ENCODE measurements at places on chromosomes 2 and 18. TPM values are rescaled to one million over a fixed set of nuclear protein-coding genes. Genes with fewer than 3 reads are reported as not detected.
A peak's percentile ranks its signal among the peaks of the same experiment; 100 is the strongest.

DNA sequence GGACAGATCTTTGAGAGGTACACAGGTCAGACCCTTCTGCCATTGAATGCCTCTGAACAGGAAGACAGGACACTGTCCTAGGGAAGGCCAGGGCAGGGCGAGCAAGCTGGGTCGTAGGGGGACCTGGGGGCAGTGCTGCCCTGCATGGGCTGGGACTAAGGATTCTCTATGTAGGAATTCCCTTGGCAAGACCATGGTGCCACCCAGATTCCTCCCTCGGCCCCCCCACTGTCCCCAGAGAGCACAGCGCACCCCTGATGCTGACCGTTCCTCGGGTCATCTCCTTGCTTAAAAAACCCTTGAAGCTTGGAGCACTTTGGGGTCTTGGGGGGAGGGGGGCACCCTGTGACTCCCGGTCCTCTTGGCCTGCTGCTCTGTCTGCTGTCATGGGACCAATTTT, 195.1 kb downstream of the SEPTIN10 start:
- no peak overlapping the region for H3K4me3 ChIP-seq
- no peak overlapping the region for H3K27ac ChIP-seq
- no peaks in the 10 kb centered on the region for H3K36me3 ChIP-seq
- no peak for DNase-seq
- no peaks in the 10 kb centered on the region for H3K4me1 ChIP-seq
- H3K27me3 ChIP-seq = no peaks in the 10 kb centered on the region

DNA sequence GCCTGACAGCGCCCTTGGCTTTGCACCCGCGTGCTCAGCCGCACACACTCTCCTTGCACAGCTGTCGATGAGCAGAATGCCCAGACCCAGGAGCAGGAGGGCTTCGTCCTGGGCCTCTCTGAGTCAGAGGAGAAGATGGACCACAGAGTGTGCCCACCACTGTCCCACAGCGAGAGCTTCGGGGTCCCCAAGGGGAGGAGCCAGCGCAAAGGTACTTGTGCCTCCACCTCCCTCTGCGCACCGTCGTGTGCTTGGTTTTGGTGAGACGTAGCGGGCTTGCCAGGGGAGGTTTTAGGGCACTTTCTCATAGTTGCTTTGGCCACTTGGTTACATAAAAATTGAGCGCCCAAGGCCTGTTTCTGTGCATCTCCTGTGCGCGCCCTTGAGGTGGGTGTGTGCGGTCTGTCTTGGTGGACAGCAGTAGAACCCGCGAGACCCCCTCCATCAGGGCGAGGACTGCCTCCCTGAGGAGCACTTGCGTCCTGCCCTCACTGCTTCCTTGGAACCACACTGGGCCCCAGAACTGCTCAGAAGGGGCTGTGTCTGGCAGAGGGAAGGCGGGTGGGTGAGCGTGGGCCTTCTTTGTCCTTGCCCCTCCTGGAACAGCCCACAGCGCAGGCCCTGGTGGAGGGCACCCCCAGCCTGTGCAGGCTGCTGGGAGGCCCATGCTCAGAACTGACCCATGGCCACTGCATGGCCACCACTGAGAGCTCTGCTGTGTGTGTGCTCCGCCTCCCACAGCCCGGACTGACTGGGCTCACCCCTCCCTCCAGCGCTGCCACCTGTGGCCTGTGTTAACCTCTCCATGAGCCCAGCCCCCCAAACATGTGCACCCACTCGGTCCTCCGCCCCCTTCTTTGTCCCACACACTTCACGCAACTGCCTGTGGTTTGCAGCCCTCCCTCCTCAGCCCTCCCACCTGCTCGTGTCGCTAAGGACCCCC, 95.9 kb downstream of the DGKD start:
- no peak for DNase-seq
- H3K27ac ChIP-seq = no peak overlapping the region
- H3K36me3 ChIP-seq = peaks cover 19% of the 10 kb centered on the region
- H3K27me3 ChIP-seq = no peaks in the 10 kb centered on the region

GRCh38 chr18:7727361-7728076, 160.4 kb downstream of the PTPRM start:
- no peak overlapping the region for H3K4me3 ChIP-seq
- no peak overlapping the region for H3K27ac ChIP-seq
- H3K4me1 ChIP-seq = no peaks in the 10 kb centered on the region
- no peak for DNase-seq
- no peaks in the 10 kb centered on the region for H3K27me3 ChIP-seq

DNA sequence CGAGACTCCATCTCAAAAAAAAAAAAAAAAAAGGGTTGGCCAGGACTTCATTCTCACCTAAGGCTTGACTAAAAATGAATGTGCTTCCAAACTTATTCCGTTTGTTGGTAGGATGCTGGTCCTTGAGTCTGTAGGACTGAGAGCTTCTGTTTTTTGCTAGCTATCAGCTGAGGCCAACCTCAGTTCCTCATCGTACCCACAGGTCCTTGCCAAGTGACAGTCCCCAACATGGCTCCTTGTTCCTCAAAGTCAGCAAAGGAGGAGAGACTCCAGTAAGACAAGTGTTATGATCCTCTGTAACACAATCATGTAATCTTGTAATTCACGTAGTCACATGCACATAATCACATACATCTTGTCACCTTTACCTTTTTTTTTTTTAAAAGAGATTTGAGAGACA, 37.0 kb downstream of the HAUS1 start:
- no peak overlapping the region for H3K27ac ChIP-seq
- H3K36me3 ChIP-seq = no peaks in the 10 kb centered on the region
- no peaks in the 10 kb centered on the region for H3K27me3 ChIP-seq
- no peak overlapping the region for H3K4me3 ChIP-seq
- H3K4me1 ChIP-seq = no peaks in the 10 kb centered on the region

DNA sequence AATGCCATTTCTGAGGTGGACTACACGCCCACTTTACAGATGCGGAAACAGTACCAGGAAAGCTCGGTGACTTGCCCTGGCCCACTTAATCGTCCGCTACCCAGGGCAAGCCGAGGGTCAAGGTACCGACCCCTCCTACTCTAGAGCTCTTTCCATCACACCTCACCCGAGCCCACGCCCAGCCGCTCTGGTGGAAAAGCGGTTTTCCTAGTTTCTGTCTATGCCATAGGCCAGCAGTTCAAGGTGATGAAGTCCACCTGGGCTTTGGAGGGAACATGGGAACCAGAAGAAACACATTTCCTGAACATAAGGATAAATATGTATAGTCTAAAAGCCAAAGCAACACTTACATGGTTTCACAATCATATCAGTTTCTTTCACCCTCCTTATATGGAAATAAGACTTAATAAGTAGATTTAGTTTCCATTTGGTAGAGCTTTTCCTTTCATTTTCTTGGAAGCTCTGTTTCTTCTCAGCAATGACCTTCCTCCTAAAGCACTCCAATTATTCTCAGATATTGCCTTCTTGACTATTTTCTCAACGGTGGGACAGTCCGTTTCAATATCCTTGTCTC, 567 bp downstream of the VWA3B start:
- no peak for DNase-seq
- peak overlapping the region; percentile 70 for H3K27ac ChIP-seq
- H3K4me1 ChIP-seq = peaks cover 11% of the 10 kb centered on the region
- no peaks in the 10 kb centered on the region for H3K36me3 ChIP-seq
- H3K4me3 ChIP-seq = peak overlapping the region; percentile 62
- no peaks in the 10 kb centered on the region for H3K27me3 ChIP-seq

DNA sequence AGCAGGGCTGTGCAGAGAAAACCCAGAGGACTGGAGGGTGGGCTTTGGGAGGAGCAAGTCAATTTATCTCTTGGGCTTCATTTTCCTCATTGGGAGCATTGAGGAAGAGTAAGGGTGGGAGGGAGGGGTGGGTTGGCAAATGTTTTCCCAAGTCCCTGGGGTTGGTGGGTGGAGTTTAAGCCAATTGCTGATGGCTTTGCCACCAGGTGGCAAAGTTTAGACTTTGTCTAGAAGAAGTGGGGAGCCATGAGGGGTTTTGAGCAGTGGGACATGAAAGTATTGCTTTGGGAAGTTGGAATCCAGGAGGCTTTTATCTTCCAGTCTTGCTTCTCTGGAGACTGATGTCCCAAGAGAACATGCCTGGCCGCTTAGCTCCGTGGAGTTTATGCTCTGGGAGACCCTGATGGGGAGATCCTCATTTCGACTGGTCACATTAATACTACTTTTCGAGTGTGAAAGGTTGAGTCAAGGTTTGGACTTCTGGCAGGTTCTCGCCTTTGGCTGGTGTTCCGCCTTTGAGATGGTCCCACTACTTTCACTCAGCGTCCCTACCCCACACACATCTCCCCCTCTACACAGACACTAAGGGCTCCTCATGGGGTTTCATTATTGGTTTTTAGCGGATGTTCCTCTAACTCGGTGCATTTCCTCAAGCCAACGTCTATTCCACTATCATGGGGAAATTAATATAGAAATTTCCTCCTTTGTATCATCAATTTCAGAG, 126.7 kb downstream of the PRKCE start:
- H3K27me3 ChIP-seq = no peaks in the 10 kb centered on the region
- H3K4me3 ChIP-seq = no peak overlapping the region
- DNase-seq = no peak
- H3K36me3 ChIP-seq = no peaks in the 10 kb centered on the region

DNA sequence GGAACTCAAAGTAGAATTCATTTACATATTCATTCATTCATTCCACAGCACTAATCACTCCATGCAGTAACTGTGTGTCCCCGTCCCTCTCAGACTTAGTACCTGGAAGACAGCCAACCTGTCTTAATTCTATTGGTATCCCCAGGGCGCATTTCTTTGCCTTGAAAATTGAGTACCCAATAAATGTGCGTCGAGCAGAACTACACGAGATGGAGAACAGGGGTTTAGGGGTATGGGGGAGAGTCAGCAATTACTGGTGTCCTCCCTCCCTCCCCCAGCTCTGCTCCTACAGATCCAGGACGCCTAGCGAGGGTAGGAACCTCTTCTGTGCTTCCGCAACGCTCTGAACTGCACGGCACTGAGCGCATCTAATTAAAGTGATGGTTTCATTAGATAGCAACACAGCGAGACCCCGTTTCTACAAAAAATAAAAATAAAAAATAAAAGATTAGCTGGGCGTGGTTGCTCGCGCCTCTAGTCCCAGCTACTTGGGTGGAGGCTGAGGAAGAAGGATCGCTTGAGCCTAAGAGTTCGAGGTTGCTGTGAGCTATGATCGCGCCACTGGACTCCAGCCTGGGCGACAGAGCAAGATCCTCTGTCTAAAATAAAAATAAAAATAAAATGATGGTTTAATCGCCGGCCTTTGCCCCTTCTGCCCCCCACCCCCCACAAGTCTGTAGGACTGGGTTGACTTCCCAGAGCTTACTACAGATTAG, 614 bp upstream of the FKBP1B start:
- no peaks in the 10 kb centered on the region for H3K36me3 ChIP-seq
- no peaks in the 10 kb centered on the region for H3K27me3 ChIP-seq
- H3K27ac ChIP-seq = no peak overlapping the region
- DNase-seq = no peak
- peaks cover 11% of the 10 kb centered on the region for H3K4me1 ChIP-seq

DNA sequence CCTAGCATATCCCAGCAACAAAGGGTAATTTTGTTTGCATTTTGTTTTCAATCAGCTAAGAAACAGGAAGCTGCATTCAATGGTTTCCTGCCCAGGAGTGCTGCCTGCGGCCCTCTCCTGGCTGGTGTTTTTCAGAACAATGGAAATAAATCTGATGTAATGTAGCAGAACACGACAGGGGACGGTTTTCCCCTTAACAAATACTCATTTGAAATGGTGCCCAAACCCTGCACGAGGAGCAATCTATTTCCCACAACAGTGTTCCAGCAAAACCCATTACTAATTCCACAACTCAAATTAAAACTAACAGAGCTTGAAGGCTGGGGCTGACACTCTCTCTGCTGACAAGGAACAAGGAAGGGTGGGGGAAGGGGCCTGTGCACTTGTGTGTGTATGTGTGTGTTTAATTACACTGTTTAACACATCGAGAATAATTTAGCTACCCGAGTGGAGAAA, 8.7 kb downstream of the CAPN13 start:
- H3K4me1 ChIP-seq = no peaks in the 10 kb centered on the region
- no peak overlapping the region for H3K4me3 ChIP-seq
- no peaks in the 10 kb centered on the region for H3K27me3 ChIP-seq
- DNase-seq = no peak
- no peaks in the 10 kb centered on the region for H3K36me3 ChIP-seq

DNA sequence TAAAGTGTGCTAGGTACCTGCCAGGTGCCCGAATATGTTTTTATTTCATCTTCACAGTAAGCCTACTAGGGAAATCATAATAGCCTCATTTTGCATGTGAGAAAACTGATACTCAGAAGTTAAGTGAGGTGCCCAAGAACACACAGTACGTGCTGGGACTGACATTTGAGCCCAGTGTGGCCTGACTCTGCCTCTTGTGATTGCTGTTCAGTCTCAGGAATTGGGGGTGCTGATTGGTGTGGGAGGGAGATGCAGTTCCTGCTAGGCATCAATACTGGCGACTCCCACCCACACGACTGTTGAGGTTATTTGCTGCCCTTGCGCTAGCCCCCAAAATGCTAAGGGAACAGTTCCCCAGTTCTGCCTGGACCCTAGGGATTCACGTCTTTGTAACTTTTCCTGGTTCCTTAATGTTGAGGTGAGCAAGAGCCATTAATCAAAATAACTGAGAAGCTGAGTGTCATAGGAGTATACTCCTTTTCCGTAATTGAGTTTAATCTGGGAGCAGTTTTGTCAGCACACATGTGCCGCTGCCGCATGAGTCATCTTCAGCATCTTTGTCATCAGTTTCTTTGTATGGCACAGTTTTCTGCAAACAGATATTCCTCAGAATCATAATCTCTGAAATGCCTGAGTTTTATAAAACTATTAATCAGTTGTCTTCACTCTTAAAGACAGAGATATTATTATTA, 120.7 kb downstream of the NCK2 start:
- peaks cover 5% of the 10 kb centered on the region for H3K4me1 ChIP-seq
- no peak overlapping the region for H3K27ac ChIP-seq
- no peaks in the 10 kb centered on the region for H3K36me3 ChIP-seq
- H3K4me3 ChIP-seq = no peak overlapping the region
- no peaks in the 10 kb centered on the region for H3K27me3 ChIP-seq

DNA sequence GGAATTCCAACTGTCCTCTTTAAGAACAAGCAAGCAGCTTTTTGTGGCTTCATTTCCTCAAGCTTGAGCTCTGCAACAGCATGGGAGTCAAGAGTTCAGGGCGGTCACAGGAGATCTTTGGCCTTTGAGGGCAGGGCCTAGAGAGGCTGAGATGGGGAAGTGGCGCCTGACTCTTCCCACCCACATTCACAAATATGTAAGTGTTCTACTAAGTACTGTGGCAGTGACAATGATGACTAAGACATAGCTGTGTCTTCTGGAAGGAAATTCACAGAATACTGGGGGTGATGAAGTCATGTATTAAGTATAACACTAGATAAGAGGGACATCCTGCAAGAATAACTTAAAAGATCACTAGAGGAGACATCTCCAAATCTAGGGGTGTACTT, 15.0 kb downstream of the RND3 start:
- H3K4me3 ChIP-seq = no peak overlapping the region
- DNase-seq = peak; percentile 79
- peak overlapping the region; percentile 86 for H3K27ac ChIP-seq
- H3K4me1 ChIP-seq = peaks cover 3% of the 10 kb centered on the region

DNA sequence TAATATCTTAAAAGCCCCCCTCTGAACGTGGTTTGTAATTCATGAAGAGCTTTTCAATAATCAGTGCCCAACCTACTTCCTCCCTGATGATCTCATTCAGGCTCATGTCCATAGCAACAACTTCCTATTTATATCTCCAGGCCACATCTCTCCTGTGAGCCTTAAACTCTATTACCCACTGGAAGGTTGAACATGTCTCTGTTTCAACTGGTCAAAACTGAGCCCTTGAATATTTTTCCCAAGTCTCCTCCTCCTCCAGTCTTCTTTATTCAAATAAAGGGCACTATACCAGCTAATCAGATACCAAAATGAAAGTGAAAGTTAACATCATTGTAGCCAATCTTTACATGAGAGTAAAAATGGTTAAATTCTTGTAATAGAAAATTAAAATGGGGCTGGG, 63.7 kb upstream of the ITGA4 start:
- H3K4me1 ChIP-seq = no peaks in the 10 kb centered on the region
- no peaks in the 10 kb centered on the region for H3K36me3 ChIP-seq
- no peak overlapping the region for H3K4me3 ChIP-seq

Gene CRYGC
- not detected for total RNA-seq

Data from colonic mucosa (tissue), 4 donors.